ENCODE measurements at places on chromosomes 13 and 19.

- no peak for DNase-seq
These were observed 454.5 kb downstream of the SUCLA2 start for GRCh38 chr13:47546391-47547225.

- DNase-seq: no peak
These were observed 1256.5 kb downstream of the EFNB2 start for GRCh38 chr13:105278943-105279381.

- no peak for DNase-seq
These were observed 58.2 kb downstream of the TSHZ3 start for GRCh38 chr19:31290931-31291590.

GRCh38 chr13:31015199-31015598, 82.7 kb downstream of the TEX26 start:
- DNase-seq: no peak

DNA sequence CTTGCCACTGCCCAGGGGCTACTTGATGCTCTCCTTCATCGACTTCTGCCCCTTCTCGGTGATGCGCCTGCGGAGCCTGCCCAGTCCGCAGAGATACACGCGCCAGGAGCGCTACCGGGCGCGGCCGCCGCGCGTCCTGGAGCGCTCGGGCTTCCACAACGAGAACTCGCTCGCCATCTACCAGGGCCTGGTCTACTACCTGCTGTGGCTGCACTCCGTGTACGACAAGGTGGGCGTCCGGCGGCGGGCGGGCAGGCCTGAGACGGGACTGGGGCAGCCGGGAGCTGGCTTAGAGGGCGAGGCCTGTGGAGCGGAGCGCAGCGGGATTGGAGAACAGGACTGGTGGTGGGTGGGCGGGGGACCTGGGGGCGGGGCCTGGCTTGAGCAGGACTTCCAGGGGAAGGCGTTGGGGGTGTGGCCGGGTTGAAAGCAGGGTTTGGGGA, 12.7 kb upstream of the PSMD8 start:
- DNase-seq: no peak

- DNase-seq: no peak
These were observed 387.4 kb downstream of the PCDH9 start for GRCh38 chr13:66842766-66843165.

- no peak for DNase-seq
These were observed 16.9 kb downstream of the EFNB2 start for GRCh38 chr13:106518512-106518911.

GRCh38 chr19:11418549-11419506, at the start of gene RGL3:
TSS of gene RGL3 (minus strand) at chr19:11419314. CDS start at chr19:11419278, 36 bp downstream.
- DNase-seq: no peak

- DNase-seq: no peak
These were observed 38.9 kb downstream of the ALOX5AP start for GRCh38 chr13:30774214-30774730.

GRCh38 chr13:99335603-99336002, 28.4 kb upstream of the GPR183 start:
- no peak for DNase-seq

- no peak for DNase-seq
These were observed 55.7 kb downstream of the MAP4K1 start for GRCh38 chr19:38562096-38562495.

- no peak for DNase-seq
These were observed 15.1 kb downstream of the NOSIP start for GRCh38 chr19:49565261-49565660.

DNA sequence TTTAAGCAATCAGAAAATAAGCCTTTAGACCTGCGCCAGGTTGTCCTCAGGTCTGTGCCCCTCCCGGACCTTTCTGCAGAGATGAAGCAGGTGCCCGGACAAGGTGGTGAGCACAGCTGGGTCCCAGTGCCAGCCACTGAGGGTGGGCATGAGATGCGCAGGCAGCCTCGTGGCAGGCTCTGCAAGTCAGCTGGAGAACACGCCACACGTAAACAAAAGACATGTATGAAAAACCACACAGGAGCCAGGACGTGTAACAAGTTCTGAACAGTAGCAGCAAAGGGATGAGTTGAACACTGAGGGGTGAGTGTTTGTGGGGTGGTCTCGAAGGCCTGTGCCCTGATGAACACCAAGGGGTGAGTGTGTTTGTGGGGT, 68.8 kb upstream of the MCF2L start:
- DNase-seq: no peak

- DNase-seq: no peak
These were observed 68.8 kb downstream of the ARHGEF7 start for GRCh38 chr13:111183959-111184358.

DNA sequence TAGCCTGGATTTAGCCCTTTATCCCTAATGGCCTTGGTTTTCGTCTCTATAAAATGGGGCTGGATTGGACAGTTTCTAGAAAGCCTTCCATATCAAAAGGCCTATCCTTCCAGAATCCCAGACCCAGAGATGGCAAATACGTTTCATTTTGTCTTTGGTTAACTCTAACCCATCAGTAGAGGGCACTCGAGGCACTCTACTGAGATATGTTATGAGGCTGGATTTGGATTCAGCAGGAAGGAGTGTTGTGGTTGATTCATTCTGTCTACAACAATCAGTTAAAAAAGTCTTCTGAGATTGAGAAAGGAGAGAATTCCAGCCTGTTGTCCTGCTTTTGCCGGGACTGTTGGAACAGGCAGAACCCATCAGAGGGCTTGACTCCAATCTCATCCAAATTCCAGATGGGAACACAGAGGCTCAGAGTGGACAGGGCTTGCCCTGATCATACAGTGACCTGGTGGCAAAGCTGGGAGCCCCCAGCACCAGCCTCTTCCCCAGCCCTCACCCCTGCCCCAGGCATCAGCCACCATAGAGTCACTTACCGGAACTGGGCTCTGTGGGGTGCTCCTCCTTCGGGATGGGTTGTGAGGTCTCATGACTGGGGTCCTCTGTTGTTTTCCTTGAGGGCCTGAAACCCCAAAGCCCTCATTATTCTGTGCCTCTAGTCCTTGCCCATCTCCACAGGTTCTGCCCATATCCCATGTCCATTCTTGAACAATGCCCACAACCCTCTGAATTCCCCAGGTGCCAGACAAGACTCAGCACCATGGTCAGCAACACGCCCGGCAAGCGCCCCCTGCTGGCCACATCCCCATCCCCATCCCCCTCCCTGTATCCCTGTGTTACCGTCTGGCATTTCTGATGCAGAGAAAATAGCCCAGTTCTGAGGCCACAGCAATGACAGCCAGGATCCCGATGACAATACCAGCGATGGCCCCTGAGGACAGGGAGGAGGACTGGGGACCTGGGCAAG, 12.3 kb upstream of the ZNF180 start:
- no peak for DNase-seq

- no peak for DNase-seq
These were observed 10.3 kb downstream of the PDE4A start for GRCh38 chr19:10430505-10431253.

GRCh38 chr13:110394371-110394841, 87.3 kb downstream of the COL4A2 start:
- DNase-seq: no peak

DNA sequence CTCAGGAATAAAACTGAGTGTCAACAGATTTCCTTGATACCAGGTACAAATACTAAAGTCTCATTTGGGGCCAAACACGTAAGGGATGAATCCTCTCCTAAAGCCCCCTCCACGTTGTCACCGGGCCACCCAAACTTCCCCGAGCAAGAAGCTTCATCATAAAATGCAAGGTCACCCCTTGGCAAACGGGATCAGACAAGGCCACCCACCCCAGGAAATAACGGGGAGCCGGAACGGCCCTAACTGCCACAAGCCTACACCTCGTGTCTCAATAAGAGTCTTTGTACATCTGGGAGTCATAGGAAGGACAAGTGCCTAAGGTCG, 717 bp downstream of the EEF2 start:
- no peak for DNase-seq

DNA sequence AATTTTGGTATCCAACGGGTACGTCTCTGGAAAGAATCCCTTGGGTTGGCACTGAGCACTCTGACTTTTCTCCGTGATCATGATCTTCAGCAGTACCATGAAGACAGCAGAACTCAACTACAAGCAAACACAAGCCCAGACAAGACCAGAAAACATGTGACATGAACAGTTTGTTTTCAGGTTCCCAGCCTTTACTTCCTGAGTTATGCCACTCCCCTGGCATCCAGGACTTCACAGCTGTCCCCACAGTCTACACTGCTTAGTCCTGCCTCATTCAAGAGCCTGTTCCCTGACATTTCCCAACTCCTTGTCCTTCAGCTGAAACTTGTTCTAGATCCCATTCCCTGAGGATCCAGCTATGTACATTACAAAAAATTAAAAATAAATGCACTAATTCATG, 4.9 kb upstream of the N4BP2L1 start:
- no peak for DNase-seq

GRCh38 chr19:49398001-49398615, 10.1 kb downstream of the KASH5 start:
- no peak for DNase-seq

GRCh38 chr13:37097076-37097475, 8.4 kb downstream of the CSNK1A1L start:
- no peak for DNase-seq

GRCh38 chr19:38464421-38465082, 31.1 kb downstream of the RYR1 start:
- DNase-seq: no peak

DNA sequence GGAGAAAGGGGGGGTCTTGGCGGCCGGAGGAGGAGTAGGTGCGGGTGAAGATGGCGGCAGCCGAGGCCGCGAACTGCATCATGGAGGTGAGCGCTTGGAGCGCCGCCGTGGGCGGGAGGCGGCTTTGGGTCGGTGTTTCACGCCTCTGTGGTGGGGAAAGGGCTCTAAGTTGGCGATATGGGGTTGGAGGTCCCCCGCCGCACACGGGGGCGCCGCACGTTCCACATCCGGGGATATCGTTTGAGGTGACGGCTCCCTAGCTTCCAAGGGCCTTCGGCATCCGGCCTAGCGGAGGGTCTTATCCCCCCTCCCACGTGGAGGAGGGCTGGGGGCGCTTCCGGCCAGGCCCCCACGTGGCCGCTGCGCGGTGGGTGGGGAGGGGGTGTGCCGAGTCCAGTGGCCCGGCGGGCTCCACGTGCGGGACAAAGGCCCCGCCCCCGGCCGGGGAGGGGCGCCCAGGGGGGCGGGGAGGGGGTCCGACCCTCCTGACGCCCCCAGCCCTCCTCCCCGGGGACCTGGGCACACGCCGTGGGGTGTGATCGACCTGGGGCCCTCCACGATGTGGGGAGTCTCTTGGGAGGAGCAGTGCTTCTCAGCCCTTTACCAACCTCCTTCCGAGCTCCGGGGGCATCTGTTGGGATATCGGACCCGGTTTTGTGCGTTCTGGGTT, at the start of gene PRMT1:
PRMT1 (plus strand) TSS at position 41 of the 670 bp plus-strand sequence; CDS start at position 51, 10 bp downstream.
- no peak for DNase-seq

DNA sequence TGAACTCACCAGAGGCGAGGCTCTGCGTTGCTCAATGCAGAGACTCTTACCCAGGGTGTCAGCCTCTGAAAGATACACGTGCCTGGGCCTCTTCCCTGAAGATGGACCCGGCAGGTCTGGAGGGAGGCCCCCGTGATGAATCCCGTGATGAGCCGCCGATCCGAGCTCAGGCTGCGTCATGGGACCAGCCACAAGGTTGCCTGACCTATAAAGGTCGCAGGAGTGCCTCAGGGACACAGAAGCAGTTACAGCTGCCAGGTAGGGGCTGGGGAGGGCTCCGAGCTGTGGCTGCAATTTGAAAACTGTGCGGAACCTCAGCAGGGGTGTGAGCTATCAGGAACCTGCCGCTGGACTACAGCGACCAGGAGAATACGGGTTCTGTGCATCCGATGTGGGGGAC, 10.5 kb upstream of the ATP11A start:
- DNase-seq: no peak

DNA sequence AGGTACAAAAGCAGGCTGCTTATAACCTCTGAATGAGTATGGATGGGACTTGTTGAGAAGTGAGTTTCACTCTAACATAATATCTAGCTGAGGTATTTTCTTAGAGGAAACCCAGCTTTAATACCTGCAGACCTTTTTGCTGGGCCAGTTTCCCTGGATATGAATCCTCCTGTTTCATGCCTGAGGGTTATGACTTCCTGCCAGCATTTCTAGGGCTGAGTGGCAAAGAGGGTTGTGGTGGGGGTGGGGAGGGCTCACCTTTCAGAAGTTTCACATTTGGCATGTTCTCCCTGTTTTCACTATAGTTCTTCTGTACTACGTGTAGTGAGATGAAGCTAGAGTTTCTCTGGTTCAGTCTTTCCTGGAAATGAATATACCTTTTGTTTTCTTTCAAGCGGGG, 73.7 kb downstream of the LACC1 start:
- DNase-seq: no peak

- no peak for DNase-seq
These were observed 92.2 kb downstream of the STOML3 start for GRCh38 chr13:38898481-38898880.

- no peak for DNase-seq
These were observed 1.5 kb downstream of the GRK1 start for GRCh38 chr13:113668491-113668971.

DNA sequence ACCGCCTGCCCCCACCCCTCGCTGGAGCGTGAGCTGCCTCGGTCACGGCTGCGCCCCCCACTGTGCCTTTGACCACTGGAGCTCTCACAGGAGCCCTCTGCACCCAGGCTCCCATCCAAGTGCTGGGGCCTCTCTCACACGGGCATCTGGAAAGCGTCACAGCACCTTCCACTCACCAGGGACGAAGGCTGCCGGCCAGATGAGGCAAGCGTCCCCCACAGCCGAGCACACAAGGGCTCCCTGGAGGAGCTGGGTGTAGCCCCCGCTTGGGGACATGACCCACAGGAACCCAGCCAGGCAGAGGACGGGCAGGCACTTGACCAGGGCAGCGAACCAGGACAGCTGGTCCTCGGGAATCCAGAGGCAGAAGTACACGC, 560 bp downstream of the TMEM86B start:
- DNase-seq: no peak

DNA sequence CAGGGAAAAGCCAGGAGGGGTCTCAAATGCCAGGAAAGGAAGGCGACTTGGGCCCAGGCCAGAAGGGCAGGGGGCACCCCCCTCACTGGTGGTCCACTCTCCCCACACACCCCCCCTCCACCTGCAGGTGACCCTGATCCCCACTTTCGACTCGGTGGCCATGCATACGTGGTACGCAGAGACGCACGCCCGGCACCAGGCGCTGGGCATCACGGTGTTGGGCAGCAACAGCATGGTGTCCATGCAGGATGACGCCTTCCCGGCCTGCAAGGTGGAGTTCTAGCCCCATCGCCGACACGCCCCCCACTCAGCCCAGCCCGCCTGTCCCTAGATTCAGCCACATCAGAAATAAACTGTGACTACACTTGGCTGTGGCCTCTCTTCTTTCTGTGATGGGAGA, 14.9 kb downstream of the MAP1S start:
- no peak for DNase-seq

All from stimulated activated CD4-positive, alpha-beta T cell treated with anti-CD3 and anti-CD28 coated beads, Interleukin-1b, Interleukin-23, amount 100 ng/mL, for 1 hour (primary cell).